Activated naive CD4-positive, alpha-beta T cell (primary cell): ENCODE measurements at places on chromosomes 11 and 22.
A peak's percentile ranks its signal among the peaks of the same experiment; 100 is the strongest.

- no peak for DNase-seq
These were observed 11.1 kb downstream of the RAPSN start for GRCh38 chr11:47437746-47438418.

GRCh38 chr11:77195071-77195755 lies 67.2 kb downstream of the MYO7A start:
- DNase-seq = no peak

DNA sequence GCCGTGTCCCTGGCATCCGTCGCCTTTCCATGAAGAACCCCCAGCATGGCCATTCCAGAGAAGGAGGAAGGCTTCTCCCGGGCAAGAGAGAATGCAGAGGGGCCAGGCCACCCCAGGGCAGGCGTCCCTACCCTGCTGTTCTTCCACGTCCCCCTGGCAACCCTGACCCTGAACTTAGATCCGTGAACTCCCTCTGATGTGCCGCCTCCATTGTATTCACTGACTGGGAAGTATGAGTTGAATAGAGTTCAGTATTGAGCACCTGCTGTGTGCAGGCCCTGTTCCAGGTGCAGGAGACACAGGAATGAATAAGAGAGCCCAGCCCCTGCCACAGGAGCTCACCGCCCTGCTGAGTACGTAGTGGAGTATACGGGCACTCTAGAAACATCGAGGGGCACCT lies 29.1 kb upstream of the RELT start:
- DNase-seq = no peak

GRCh38 chr22:48920776-48921241 lies 906.9 kb downstream of the BRD1 start:
- DNase-seq = no peak

- DNase-seq = no peak
These were observed 1532.9 kb upstream of the RAG2 start for GRCh38 chr11:38130976-38131375.

- peak; percentile 15 for DNase-seq
These were observed 35.2 kb downstream of the TRMU start for GRCh38 chr22:46370584-46371291.

GRCh38 chr11:76627606-76628005 lies 42.9 kb downstream of the LRRC32 start:
- DNase-seq = no peak

GRCh38 chr22:50626314-50626849 lies 1.6 kb downstream of the ARSA start:
- no peak for DNase-seq

GRCh38 chr11:61309739-61310138 lies 14.6 kb upstream of the VWCE start:
- no peak for DNase-seq

DNA sequence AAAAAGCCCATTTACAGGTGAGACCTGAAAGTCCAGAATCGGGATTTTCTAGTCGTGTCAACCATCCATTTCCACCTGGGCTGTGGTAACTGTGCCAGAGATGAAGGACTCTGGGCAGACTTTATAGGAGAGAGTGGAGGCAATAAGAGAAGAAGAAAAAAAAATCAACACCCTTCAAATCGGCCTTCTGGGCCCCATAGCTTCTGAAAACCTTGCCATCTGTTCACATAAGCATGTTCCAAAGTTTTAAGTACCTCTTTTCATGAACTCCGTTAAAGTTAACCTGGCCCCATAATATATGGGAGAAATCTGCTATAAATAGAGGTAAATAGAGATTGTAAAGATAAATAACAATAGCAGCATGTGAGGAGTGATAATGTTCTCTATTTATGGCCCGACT lies 470.5 kb downstream of the MIAT start:
- no peak for DNase-seq

DNA sequence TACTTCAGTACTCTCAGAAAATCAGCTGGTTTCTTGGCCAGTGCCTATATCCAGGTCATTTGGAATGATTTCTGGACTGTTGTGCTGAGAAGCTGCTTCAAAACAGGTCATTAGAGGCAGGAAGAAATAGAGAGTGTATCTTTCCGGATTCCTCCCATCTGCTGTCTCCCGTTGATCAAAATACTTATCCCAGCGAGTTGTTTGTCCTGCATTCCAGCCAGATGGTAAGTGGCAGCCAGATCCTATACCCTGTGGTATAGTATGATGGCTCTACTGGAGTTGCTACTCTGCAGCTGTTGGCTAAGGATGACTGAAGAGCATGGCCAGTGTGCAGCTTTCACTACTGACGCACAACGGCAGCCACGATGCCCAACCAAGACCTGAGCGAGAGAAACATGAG lies 560.9 kb upstream of the ANO5 start:
- no peak for DNase-seq

DNA sequence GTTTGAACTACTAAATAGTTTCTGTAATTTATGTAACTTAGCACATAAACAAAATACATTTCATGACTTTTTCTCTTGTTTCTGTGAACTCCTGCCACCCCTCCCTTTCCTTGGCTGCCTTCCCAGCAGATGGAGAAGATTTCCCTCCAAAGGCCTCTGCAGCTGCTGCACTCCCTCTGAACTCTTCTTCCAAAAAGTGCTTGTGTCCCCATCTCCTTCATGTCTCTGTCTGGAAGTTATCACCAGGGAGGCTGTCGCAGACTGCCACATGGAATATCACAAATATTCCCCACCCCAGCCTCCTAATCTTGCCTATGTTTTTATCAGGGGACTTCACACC lies 1068.3 kb downstream of the OPCML start:
- DNase-seq = no peak

DNA sequence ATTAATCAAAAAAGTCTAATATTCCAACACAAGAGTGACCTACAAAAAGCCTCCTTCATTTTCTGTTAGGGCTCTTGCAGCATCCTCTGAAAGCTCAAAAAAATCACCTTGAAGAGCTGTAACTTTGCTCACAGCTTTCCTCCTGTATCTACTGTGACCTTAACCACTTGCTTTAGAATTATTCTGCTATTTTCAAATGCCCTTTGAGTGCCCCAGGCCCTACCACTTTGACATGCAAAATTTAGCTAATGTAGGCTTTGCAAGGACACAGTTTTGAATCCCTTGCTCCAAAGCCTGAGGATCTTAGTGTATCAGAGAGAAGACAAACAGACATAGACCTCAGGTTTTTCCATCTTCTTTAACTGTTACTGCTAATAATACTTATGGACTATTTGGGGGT lies 253.1 kb downstream of the LRRC4C start:
- no peak for DNase-seq

DNA sequence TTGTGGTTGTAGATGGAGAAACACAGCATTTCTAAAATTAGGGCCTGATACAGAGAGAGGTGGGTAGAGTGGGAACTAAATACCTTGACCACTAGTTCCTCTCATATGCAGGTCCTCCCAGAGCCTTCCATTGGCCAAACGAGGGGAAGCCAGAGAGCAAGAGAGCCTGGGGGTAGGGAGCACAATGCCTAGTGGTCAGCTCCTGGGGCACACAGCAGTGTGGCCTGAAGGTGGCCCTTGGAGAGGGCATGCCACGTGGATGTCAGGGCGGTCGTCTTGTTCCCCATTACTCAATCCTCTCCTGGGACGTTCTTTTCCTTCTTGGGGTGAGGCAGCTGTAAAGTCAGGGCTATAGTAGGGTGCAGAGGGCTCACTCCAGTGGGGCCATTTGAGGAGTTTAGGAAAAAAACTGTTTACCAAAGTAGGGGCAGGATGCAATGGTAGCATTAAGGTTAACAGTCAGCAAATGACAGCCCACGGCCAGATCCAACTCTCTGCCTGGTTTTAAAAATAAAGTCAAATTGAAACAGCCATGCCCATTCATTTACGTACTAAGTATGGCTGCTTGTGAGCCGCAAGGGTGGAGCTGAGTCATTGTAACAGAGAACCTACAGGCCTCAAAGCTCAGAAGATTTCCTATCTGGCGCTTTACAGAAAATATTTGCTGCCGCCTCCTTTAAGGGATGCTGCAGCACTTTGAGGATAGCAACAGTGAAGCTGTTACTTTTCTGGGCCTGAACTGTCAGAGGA lies 7.6 kb downstream of the MYO18B start:
- DNase-seq = no peak

GRCh38 chr11:85752890-85753581 lies 57.9 kb downstream of the SYTL2 start:
- DNase-seq = peak; percentile 40

- DNase-seq = no peak
These were observed 133.7 kb downstream of the ETS1 start for GRCh38 chr11:128453444-128454336.

GRCh38 chr11:112320668-112321067 lies 60.0 kb upstream of the PLET1 start:
- DNase-seq = no peak

- no peak for DNase-seq
These were observed 67.9 kb downstream of the CHRDL2 start for GRCh38 chr11:74663315-74663714.

DNA sequence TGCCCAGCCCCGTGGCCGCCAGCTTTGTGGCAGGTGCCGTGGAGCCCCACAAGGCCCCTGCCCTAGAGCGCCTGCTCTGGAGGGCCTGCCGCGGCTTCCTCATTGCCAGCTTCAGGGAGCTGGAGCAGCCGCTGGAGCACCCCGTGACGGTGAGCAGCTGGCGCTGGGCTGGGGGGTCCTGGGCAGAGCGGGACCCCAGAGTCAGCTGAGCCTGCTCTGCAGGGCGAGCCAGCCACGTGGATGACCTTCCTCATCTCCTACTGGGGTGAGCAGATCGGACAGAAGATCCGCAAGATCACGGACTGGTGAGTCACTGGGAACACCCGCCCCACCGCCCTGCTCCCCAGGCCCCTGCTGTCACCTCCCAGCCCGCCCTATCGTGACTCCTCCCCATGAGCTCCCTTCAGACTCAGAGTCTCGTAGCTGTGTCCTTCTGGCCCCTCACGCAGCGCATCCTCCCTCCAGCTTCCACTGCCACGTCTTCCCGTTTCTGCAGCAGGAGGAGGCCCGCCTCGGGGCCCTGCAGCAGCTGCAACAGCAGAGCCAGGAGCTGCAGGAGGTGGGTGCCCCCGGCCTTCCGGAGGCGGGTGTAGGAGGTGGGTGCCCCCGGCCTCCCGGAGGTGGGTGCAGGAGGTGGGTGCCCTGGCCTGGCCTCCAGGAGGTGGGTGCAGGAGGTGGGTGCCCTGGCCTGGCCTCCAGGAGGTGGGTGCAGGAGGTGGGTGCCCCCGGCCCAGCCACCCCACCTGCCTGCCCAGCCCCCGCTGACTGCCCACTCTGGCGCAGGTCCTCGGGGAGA lies 4.7 kb downstream of the TCIRG1 start:
- DNase-seq = no peak

- DNase-seq = no peak
These were observed 11.8 kb downstream of the OR2AT4 start for GRCh38 chr11:75084883-75085282.

DNA sequence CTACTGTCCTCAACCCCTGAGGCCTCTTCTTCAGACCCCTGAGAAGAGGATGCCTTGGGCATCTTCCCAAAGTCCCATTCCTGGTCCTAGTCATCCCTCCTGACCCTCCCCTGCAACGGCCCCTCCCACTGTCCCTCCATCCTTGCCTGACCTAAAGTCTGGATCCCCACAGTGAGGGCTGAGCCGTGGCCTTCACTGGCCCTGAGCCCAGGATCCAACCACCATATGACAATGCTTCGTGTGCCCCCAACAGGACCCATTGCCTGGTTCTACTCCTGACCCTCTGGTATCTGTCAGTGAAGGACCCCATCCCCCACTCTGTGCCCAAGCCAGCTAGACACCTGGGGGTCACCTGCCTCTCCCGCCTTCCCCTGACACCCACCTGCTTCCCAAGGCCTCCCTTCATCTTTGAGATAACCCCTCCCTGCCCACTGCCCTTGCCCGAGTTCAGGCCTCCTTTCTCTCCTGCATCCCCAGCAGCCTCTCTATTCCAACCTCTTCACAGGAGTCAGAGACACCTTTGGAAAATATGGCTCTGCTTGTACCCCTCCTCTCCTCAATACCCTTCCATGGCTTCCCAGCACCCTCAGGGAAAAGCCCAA lies 48.0 kb downstream of the LRRC32 start:
- DNase-seq = no peak

- no peak for DNase-seq
These were observed 75.2 kb downstream of the PTPRJ start for GRCh38 chr11:48055292-48056132.

GRCh38 chr11:106998916-106999188 lies 19.4 kb downstream of the GUCY1A2 start:
- no peak for DNase-seq

DNA sequence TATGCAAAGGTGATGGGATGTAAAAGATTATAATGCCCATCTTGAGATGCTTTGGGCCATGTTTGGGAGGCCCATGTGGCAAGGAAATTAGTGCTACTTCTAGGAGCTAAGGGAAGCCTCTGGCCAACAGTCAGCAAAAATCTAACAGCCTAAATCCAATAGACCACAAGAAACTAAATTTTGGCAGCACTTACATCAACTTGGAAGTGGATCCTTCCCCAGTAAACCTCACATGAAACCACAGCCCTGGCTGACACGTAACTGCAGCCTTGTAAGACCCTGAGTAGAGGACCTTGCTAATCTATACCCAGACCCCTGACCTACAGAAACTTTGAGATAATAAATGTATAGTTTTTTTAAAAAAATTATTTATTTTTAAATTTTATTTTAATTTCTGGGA lies 13.1 kb upstream of the GRK3 start:
- DNase-seq = no peak

DNA sequence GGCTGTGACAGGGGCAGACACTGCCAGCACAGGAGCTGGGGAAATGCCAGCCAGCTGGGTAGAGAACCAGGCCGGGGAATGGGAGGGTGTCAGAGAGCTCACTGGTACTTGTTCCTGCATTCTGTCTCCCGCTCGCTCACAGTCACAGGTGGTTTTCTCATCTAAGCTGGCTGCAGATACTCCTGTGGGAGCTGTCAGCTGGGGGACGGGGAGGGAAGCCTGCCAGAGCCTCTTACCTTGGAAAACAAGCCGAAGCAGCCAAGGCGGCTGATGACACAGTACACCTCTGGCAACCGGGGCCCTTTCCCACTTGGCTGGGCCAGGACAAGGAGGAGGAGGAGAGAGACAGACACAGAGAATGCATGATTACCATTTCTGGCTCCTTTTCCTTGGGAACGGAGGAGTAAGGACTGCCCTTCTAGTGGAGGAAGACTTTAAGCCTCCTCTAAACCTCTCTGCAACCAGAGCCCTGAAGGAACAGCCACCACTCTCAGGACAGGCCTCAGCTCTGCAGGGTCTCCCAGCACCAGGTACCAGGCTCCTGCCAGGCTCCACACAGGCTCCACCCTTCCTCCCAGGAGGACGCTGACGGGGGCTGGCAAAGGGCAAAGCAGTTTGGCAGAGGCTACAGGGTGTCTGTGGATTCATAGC lies 25.1 kb downstream of the RPL27A start:
- DNase-seq = no peak

- no peak for DNase-seq
These were observed 1.1 kb upstream of the IFITM10 start for GRCh38 chr11:1751531-1751921.

DNA sequence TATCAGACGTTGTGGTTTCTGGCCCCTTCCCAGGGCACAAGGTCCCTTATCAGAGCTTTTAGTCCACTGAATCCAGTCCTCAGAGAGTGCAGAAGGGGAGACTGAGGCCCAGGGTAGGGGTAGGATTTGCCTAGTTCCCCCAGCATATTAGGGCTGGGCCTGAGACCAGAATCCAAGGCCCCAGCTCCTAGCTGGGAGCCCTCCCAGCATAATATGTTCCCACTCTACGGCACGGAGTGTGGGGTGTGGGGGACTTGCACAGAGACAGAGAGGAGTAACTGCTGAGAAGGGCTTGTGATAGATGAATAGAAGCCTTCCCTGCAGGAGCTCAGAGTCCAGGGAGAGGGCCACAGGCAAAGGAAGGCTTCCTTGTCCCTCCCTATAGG lies 43.8 kb downstream of the NEU3 start:
- no peak for DNase-seq
